ENCODE measurements at places on chromosomes 4 and X. TPM values are rescaled to one million over a fixed set of nuclear protein-coding genes. Genes with fewer than 3 reads are reported as not detected.

GRCh38 chrX:27555514-27555913 is 34.6 kb upstream of the DCAF8L2 start:
- no peak for DNase-seq

- DNase-seq = no peak
Observed at GRCh38 chrX:110678591-110678990, 117.0 kb downstream of the CHRDL1 start.

- DNase-seq = no peak
Observed at GRCh38 chrX:136488706-136489105, 959 bp downstream of the BRS3 start.

GRCh38 chr4:15469402-15470127 is at the start of gene CC2D2A:
TSS of gene CC2D2A (plus strand) at chr4:15469882. CDS start at chr4:15475933, 6,051 bp downstream.
- DNase-seq = no peak

GRCh38 chr4:4274226-4274625 is 15.7 kb downstream of the LYAR start:
- DNase-seq = no peak

- DNase-seq = no peak
Observed at GRCh38 chrX:3006495-3006894, at the start of gene ARSH. TSS of gene ARSH (plus strand) at chrX:3006546. CDS start at chrX:3006613, 67 bp downstream.

DNA sequence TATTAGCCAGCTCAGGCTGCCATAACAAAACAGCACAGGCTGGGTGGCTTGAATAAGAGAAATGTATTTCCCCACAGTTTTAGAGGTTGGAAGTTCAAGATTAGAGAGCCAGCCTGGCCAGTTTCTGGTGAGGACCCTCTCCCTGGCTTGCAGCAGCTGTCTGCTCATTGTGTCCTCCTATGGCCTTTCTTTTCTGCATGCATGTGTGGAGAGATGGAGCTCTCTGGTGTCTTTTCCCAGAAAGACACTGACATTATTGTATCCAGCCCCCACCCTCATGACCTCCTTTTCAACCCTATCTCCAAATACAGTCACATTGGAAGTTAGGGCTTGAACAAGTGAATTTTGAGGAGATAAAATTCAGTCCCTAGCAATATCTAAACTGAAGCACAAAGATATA is 263.8 kb upstream of the PABPC4L start:
- no peak for DNase-seq

- DNase-seq = no peak
Observed at GRCh38 chr4:156692016-156692415, 279.6 kb downstream of the PDGFC start.

DNA sequence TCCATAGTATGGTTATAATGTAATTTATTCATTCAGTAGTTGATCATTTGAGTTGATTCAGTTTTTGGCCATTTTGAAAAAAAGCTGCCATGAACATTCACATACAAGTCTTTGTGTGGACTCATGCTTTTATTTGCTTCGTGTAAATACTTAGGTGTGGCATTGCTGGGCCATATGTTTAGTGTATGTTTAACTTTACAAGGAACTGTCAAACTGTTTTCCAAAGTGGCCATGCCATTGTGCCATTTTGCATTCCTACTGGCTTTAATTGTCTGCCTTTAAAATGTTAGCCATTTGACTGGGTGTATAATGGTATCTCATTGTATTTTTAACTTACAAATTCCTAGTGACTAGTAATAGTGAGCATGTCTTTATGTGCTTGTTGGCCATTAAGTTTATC is 8.8 kb downstream of the MTM1 start:
- no peak for DNase-seq

- no peak for DNase-seq
Observed at GRCh38 chr4:137819964-137820383, 287.7 kb upstream of the PCDH18 start.

Gene SPIN2A
- not detected for total RNA-seq

Gene CFAP99
- not detected for total RNA-seq

Gene TNMD
- not detected for total RNA-seq

Gene GLRA2
- not detected for total RNA-seq

Gene GCNA
- 1.1 TPM for total RNA-seq

Gene CXXC4
- 0.19 TPM for total RNA-seq
